ENCODE measurements at places on chromosomes 11 and 22.

DNA sequence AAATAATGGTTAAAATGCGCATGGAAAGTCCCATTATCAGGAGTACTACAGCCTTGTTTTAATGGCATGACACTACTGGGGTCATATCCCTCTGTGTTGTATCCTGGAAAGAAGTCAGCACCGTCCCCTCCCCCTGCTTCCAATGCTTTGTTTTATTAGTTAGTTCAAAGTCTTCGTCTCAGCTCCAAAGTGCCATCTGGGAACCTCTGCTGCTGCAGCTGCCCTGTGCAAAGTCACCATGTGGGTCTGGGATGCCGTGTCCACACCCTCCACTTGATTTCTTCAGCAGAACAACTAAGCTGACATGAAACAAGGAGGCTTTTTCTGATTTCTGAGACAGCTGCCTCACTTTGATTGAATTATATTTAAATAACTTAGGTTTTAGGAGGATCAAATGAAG, 29.5 kb upstream of the NCAM1 start:
- DNase-seq: no peak

DNA sequence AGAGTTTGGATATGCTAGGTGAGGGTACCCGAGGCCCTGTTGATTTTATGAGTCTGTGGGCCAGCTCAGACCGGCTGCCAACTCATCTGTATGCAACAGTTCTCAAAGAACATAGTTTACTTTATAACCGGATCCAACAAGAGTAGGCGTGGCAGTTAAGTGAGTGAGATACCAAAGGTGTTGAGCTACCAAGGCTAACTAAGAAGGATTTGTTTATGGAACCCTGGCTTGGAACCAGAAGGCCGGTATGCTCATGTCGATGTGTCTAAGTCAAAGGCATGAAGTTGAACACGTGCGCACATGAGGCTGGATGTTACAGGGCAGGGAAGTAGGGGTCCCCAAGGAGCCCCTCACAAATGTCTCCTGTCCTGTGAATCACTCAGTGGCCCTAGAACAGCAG, at the start of gene KCNJ1:
Gene KCNJ1 (minus strand): TSS at position 20 of the 400 bp plus-strand sequence. CDS start 27,053 bp downstream, outside the sequence.
- DNase-seq: no peak

- no peak for DNase-seq
Measured at GRCh38 chr11:21976210-21976609, 216.7 kb upstream of the ANO5 start.

GRCh38 chr11:33263549-33263948, 6.4 kb downstream of the HIPK3 start:
- DNase-seq: no peak

DNA sequence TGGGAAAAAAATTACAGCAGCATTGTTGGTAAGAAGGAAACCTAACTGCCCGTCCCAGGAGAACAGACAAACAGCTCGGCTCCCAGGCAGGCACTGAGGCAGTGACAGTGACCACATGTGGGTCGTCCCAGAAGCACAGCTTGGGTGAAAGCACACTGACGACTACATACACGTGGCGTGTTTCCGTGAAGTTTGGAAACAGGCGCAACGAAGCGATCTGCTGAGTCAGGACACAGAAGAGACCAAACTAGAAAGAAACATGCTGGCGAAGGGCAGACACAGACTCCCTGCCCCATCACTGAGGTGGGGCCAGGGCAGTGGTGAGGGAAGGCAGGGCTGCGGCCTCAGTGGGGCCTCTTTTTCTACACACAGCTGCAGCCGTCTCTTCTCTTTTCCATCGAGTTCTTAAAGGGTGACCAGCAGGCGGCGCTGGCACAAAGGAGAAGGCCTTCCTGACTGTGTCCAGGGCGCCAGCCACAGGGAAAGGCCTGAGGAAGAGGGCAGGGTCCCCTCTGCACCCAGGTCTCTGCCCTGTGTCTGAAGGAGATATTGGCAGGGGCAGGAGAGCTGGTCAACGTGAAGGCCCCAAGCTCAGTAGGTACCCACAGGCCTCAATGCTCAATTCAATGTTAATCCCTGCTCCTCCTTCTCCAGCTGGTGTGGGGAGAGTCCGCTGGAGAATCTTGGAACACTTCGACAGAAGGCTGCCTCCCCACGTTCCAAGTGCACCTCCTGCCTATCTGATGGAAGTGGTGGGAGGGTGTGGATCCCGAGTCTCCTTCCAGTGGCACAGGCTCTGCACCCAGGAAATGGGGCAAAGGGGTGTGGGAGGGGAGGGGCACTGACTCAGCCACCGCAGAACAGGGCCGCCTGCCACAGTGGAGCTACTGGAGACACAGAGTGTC, 19.9 kb downstream of the CARS1 start:
- DNase-seq: peak; percentile 62

GRCh38 chr11:128765571-128766549, 72.0 kb downstream of the FLI1 start:
- DNase-seq: no peak

DNA sequence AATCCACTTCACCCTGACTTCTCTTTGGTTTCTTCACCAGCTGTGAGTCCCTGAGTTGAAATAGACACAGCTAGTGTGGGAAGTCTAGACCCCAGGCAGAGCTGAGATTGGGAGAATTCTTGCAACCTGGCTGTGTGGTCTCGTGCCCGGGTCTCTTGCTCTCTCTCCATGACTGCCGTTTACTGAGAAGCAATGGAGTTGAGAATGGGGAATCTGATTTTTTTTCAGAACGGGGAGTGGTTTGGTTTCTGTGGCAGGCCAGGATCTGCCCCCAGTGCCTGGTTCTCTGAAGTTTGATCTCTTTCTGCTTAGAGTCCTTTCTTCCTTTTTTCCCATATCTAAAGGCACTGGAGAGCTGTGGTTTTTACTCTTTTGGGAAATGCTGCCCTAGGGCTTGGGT, 1.5 kb downstream of the SIDT2 start:
- DNase-seq: peak; percentile 3

GRCh38 chr11:117678658-117679406, 118.2 kb downstream of the DSCAML1 start:
- no peak for DNase-seq

GRCh38 chr11:8164746-8165145, 4.1 kb downstream of the RIC3 start:
- DNase-seq: no peak

DNA sequence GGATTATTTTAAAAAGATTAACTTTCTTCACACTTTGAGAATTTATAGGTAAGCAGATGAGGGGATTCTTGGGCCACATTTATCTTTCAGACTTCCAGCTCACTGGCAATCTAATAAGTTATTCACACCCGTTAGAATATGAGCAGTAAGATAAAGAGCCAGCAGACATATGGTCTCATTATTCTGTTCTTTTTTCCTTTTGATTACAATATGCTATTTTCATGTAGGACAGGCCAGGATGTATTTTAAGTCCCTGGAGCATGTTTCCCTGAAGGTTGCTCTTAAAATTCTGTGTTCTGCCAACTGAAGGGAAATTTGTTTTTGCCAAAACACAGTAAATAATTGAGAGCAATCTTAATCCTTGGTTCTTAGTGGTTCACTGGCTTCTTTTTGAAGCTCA, 22.2 kb downstream of the PDHX start:
- no peak for DNase-seq

GRCh38 chr11:108916290-108916689, 251.4 kb downstream of the DDX10 start:
- no peak for DNase-seq

DNA sequence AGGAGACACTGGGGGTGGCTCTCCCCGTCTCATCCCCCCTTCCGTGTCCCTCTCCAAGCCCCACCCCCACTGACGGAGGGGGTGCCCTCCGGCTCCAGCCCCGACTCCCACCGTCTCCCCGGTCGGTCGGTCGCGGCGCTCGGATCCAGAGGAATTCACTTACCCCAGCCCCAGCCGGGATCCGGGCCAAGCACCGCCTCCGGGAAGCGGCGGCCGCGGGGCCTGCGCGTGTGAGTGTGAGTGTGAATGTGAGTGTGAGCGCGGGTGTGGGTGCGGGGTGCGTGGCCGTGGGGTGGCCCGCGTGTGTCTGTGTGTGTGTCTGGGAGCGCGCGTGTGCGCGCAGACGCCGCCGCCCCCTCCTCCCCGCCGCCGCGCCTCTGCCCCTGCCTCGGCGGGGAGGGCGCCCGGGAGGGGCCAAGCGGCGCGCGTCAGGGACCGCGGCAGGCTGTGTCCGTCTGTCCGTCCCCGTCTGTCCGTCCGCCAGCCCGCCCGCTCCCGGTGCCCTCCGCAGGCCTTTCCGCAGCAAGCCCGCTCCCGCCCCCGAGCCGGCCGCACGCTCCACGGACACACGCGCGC, at the start of gene ELFN2:
Gene ELFN2 (minus strand): TSS at position 345 of the 576 bp plus-strand sequence. CDS start 51,945 bp downstream, outside the sequence.
- DNase-seq: no peak

- DNase-seq: no peak
Measured at GRCh38 chr11:995044-995751, 41.3 kb downstream of the MUC6 start.

- no peak for DNase-seq
Measured at GRCh38 chr22:41534219-41534618, 10.1 kb downstream of the POLR3H start.

- no peak for DNase-seq
Measured at GRCh38 chr11:22681281-22681812, 14.9 kb downstream of the GAS2 start.

DNA sequence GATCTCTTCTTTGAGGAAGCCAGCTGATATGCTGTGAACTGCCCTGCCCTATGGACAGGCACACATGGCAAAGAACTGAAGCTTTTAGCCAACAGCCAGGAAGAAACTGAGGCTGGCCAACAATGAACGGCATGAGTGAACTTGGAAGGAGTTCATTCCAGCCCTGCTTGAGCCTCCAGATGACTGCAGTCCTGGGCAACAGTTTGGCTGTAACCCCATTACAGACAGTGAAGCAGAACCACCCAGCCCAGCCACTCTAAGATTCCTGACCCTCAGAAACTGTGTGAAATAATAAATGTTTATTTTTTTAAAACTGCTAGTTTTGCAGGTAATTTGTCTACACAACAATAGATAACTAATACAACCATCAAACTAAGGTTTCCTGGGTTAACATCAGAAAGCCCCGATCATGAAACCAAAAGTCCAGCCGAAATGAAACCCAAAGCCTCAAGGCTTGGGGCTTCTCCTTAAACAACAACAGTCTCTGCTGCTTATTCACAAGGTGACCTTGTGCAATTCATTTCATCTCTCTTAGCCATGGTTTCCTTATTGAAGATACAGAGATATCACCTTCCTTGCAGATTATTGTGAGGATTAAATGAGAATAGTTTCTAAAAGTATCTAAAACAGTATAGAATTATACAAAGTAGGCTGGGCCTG, 31.4 kb downstream of the PAK1 start:
- DNase-seq: no peak

GRCh38 chr22:23094695-23095681, 24.7 kb downstream of the GNAZ start:
- no peak for DNase-seq

DNA sequence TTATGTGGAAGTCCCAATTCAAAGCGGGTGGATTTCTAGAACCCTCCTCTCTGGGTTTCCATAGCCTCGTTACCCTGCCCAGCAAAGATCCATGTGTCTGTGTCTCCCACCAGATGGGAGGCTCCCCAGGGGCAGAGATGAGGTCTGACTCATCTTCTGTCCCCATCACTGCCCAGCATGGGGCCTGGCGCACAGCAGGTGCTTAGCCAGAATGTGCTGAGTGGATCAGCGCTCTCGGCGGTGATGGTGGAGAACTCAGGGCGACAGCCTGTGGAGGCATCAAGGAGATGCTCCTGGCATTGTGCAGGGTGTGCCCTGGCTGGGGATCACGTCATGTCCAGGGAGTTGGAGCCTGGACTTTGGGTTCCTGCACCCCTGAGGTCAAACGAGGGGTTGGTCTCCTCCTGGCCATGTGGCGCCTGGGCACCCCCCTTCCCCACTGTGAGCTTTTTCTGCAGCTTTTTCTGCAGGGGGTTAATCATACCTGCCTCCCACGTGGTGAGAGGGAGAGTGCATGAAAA, 46.1 kb upstream of the RFPL3 start:
- no peak for DNase-seq

DNA sequence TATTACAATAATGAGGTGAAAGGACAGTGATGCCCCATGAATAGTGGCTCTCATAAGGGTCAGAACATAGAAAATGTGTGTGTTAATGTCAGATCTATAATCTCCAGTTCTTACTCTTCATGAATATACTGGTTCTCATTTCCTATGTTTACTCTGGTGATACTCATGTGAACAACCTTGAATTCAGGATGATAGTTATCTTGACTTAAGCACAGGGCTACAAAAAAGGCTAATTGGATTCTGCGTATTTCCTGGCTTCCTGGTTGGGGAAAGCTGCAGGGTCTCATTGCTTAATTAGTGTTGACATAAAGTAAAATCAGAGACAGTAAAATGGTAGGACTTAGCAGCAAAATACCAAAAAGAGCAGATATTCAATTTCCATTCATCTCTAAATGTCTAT, 1316.8 kb upstream of the RAG2 start:
- DNase-seq: no peak

DNA sequence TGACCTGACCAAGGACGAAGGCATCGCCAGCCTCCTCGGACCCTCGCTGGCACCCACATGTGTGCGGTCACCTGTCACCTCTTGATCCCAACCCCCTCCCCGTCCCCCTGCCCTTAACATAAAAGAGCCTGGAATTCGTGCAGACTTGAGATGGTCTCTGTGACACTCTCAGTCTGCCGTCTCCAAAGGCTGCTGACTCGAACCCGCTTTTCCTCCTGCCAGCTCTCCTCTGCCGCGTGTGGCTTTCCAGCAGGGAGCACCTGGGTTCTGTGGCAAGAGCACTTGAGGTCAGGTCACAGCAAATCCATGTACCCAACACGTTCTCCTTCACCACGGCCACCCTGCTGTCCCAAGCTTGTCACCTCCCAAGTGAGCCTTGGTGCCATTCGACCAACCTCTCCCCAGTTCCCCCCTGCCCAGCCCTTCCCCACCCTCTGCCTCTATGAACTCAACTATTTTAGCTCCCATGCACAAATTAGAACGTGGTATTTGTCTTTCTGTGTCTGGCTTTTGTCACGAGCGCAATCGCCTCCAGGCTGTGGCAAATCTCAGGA, 207.6 kb downstream of the BRD1 start:
- DNase-seq: no peak

- DNase-seq: no peak
Measured at GRCh38 chr11:73229896-73230875, 12.1 kb downstream of the P2RY2 start.

- no peak for DNase-seq
Measured at GRCh38 chr11:106785913-106786650, 232.2 kb downstream of the GUCY1A2 start.

- DNase-seq: no peak
Measured at GRCh38 chr22:47783433-47784366, 1021.2 kb downstream of the TBC1D22A start.

Data from activated CD4-positive, alpha-beta T cell treated with anti-CD3 and anti-CD28 coated beads, Interleukin-2, amount 50 U/mL, for 48 hours (primary cell).